AG04450 (cell line): ENCODE measurements at places on chromosomes 2 and 18.

DNA sequence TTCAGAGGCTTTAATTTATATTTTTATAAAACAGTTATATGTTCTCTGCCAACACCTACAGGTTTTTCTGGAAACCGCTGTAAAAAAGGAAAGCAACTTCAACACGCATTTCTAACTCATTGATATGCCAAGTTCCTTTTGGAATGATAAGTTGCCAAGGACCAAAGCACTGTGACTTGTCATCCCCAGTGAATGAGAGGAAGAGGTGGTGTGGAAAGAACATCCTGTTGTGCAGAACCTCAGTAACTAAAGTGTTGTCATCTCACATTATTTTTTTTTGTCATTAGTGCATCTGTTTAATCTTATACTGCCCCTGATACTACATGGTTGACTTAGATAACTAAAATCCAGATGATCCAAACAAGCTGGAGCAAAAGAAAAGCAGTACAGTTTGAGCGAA is 96.0 kb upstream of the NEUROD1 start:
- no peak for DNase-seq

- no peak for DNase-seq
Measured at GRCh38 chr2:209872675-209873074, 101.0 kb downstream of the UNC80 start.

DNA sequence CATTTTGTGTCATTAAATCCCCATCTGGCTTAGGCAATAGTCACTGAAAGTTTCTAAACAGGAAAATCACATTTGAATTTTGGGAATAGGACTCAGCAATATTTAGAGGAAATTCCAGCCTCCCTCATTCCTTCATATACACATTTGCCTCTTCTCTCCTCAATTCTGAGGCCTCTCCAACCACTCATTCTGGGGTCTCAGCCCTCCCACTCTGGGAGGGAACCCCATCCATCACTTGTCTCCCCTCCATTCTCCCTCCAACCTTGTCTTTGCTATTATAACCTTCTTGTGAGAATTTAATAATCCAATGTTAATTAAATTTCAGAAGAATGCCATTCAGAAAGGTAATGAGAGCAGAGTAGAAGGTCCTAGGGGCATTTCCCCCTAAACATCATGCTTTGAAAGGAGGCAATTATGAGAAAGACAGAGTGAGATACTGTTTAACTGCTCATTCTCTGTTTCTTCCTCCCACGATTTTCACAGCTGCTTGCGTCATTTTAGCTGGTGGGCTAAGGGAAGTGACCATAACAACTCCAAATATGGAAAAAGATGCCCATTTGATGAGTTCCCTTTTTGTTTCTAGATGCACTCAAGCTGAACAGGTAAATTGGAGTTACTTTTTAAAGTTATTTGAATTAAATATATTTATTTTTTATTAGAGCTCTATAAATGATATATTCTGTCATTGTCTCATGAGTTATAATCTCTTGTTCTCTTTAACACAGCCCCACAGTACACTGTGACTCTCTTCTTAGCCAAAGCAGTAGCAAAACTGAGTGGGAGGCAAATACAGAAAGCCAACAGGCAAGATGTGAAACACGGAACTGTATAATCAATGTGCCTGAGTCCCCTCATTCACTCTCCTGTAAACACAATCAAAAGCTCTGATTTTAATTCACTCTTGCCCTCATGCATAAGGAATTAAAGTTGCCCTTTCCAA is 135.1 kb downstream of the DLGAP1 start:
- no peak for DNase-seq

GRCh38 chr2:107361751-107362381 is 464.8 kb upstream of the RGPD4 start:
- DNase-seq = no peak

- no peak for DNase-seq
Measured at GRCh38 chr2:41413813-41414485, 633.9 kb upstream of the PKDCC start.

- DNase-seq = no peak
Measured at GRCh38 chr18:58905777-58906428, 41.2 kb downstream of the ZNF532 start.

- DNase-seq = no peak
Measured at GRCh38 chr2:30966786-30967185, 159.5 kb upstream of the CAPN13 start.

- no peak for DNase-seq
Measured at GRCh38 chr2:208253600-208254117, 1.2 kb downstream of the IDH1 start.
